Left colon (tissue), 2 donors: ENCODE measurements at places on chromosomes 12 and 14.

DNA sequence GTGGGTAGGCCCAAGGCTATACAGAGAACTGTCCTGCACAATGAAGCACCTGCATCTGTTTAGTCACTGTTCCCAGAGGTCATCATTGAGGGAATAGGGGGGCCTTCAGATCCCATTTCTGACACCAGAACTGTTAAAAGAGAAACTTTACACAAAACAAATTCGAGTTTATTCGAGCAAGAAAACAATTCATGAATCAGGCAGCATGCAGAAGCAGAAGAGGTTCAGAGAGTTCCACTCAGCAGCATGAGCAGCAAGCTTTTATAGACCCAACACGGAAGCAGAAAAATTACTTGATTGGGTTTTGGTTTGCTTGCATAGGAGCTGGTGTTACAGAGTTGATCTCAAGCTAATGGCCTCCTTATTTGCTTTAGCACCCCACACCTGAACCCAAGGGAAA is 1.7 kb upstream of the SFSWAP start:
- DNase-seq: no peak

DNA sequence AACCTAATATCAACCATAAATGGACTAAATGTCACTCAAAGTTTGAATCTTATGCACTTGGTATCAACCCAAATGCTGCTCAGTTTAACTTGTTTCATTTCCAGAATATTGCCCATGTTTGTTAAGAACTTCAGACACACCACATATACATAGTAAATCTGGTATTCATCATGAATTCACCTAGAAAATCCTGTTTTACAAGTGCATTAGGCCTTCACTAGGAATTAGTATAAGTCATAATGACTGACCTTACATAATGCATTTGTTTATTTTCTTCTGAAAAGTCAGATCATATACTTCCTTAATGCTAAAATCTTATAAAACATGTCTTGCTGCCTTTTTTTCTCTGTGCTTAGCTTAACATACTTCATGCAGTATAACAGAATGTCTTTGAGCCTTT is 66.1 kb downstream of the ABCD2 start:
- DNase-seq: no peak

GRCh38 chr14:57244106-57244505 is 24.6 kb downstream of the EXOC5 start:
- no peak for DNase-seq

DNA sequence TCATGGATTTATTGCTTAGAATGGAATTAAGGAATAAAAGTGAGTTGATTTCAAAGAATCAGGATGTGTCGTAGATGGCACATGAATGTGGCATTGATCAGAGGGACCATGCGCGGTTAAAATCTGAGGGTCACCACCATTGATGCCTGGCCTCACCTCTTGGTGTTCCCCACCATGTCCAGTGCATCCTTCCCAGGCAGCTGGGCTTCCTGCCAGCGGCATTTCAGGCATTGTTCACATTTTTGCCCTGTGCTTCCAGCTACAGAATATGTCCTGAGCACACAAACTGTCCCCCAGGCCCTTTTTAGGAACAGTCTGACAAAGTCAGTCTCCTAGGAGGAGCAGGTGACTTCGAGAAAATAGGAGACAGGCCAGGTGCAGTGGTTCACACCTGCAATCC is 42.0 kb upstream of the TSPAN9 start:
- DNase-seq: no peak

- no peak for DNase-seq
Measured at GRCh38 chr12:16789204-16789790, 183.3 kb upstream of the LMO3 start.
